ENCODE measurements at places on chromosomes 16 and 17.

- no peak for DNase-seq
Observed at GRCh38 chr17:48013876-48014594, 23.6 kb downstream of the COPZ2 start.

DNA sequence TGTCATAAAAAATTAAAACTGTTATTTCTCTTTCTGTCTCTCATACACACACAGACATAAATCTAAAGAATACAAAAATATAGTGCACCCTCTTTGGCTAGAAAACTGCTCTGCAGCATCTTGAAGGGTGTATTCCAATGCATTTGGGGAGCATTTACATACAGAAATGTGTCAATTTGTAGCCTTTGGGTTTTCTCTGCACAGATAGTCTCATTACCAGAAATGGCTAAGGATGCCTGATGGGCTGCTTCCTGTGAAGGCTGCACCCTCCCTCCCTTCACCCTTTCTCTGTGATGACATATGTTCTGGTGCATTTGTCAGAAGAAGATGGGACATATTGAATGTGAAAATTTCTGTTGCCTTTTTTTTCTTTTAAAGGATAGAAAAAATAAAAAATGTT is 1239.3 kb downstream of the CDH11 start:
- DNase-seq: no peak

- no peak for DNase-seq
Observed at GRCh38 chr17:55435408-55435807, 13.8 kb upstream of the MMD start.

DNA sequence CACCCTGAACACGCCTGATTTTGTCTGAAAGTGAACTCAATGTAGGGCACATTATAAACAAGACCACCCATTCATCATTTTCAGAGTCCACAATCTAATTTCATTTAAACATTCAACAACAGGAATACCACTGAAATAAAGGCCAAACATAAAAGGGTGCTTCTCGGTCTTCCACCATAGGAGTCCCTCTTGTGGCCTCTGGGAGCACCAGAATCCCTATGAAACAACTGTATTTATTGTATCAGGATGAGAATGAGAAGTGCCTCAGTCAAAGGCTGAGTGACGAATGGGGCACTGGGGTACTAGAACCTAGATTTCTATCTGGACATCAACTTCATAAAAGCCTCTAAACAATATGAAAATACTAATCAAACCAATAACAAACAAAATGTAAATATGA is 40.4 kb downstream of the NXPH3 start:
- no peak for DNase-seq

DNA sequence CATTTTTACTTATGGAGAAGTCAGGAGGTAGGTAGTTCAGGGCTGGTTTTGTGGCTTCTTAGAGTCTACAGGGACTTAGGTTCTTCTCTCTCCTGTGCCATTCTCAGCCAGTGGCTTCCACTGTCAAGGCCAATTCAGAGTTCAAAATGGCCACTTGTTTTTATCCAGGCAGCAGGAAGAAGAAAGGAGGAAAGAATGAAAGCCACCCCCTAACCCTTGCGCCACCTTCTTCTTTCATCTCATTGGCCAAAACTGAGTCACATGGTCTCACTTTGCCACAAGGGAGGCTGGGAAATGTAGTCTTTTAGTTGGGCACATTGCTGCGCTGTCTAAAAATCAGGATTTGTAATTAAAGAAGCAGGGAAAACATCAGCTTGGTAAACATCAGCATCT is 60.8 kb upstream of the MED9 start:
- no peak for DNase-seq

All from coronary artery (tissue), 2 donors.